ENCODE measurements at places on chromosomes 5 and 9.

- peak; percentile 77 for DNase-seq
These were observed 44.6 kb downstream of the STC2 start for GRCh38 chr5:173283318-173284288.

DNA sequence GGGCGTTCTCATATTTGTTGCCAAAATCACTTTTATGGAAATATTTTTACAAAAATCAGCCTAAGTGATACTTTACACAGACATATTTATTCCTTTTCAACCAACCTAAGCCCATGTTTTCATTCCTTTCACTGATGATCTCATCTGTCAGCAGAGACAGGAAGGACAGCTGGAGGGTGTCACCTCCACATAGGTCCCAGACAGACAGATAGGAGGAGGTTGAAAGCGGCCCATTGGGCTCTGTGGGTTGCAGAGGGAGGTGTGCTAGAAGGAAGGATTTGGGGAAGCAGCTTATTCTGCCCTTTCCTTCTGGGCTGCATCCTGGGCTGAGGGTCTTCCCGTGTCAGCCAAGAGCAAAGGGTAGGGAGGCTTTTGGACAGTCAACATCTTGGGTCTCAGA lies 26.0 kb upstream of the SEMA4D start:
- peak; percentile 42 for DNase-seq

DNA sequence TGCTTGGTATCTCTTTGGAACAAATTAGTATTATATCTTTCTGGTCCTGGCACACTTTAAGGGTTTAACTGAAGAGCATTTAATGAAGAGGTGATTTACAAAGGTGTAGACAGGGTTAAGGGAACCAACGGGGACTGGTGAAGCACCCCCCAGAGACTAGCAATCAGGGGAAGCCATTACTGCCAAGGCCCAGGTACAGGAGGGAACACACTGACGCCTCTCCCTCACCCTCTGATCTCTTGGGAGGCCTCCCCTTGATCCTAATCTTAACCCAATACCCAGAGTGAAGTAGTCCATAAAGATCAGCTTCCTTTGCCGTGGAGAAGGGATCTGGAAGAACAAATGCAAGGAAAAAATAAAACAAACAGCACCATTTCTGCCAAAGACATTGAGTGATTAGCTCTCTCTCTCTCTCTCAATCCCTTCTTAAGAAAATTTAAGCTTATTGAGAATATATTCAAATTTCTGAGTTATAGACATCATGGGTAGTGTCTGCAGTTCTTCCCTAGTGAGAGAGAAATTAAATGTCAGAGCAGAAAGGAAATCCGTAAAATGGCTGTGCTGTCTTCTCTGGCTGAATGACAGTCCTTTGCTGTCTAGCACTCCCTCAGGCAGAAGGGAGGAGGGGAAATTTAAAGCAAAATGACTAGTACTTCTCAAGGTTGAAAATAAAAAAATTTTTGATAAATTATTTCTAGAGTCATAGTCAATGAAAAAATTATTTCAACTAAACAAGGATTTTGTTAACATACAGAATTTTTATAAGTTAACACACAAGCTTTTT lies 20.0 kb downstream of the F2R start:
- no peak for DNase-seq

DNA sequence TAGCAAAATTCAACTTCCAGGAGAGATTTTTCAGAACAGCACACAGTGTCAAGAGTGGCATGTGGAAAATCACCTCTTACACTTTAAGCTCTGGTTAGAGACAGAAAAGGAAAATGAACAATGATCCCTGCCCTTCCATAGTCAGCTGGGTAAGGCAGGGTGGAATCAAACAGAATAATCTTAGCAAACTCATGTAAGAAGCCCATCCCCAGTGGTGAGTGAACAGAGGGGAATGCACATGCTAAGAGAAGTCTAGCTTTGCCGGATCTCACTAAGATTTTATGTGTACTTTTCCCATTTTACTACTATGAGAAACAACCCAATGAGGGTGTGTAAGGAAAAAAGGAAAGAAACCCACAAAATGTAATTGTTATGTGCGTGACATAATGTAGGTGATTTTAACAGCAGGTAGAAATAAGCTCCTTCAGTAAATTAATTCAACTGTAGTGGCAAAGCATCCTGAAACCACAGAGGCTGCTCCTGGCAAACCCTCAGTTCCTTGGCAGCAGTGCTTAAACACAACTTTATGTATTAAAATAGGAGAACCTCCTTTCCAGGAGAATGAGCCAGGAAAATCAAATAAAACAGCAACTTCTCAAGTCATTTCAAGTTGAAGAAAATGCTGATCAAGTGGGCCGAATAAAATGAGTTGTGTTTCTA lies 366.0 kb upstream of the TRPC7 start:
- no peak for DNase-seq

DNA sequence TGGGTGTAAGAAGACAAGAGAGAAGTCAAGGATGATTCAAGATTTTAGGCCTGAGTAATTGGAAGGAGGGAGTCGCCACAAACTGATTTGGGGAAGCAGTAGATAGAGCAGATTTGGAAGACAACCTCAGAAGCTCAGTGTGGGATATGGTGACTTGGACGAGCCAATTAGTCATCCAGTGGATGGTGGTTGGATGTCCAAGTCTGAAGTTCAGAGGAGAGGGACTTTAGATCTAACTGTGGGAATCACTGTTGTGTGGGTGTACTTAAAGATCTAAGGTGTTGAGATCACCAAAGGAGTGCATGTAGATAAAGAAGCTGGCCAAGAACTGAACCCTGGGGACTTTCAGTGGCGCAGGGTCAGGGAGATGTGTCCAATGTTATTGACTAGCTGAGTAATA lies 2.2 kb downstream of the IDNK start:
- DNase-seq: no peak

GRCh38 chr5:178589180-178590140 lies 733 bp downstream of the COL23A1 start:
- peak; percentile 75 for DNase-seq

- no peak for DNase-seq
These were observed 467.6 kb upstream of the ZNF608 start for GRCh38 chr5:125214080-125214479.

GRCh38 chr9:8430945-8431344 lies 631.4 kb upstream of the DMAC1 start:
- no peak for DNase-seq

DNA sequence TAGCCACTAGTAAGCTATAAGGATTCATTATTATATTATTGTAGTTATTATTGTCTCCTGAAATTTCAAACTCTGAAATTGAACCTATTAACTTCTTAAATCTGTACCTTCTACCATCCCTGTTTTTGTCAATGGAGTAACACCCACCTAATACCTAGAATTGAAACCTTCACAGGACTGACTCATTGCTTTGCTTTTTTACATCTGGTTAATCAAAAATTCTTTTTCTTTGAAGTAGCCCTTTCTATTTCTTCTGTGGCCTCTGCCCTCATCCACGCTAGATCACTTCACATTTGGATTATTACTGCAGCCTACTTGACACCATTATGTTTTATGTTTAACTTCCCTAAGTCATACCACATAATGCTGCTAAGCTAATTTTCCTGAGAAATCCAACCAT lies 35.6 kb downstream of the RBM27 start:
- no peak for DNase-seq

DNA sequence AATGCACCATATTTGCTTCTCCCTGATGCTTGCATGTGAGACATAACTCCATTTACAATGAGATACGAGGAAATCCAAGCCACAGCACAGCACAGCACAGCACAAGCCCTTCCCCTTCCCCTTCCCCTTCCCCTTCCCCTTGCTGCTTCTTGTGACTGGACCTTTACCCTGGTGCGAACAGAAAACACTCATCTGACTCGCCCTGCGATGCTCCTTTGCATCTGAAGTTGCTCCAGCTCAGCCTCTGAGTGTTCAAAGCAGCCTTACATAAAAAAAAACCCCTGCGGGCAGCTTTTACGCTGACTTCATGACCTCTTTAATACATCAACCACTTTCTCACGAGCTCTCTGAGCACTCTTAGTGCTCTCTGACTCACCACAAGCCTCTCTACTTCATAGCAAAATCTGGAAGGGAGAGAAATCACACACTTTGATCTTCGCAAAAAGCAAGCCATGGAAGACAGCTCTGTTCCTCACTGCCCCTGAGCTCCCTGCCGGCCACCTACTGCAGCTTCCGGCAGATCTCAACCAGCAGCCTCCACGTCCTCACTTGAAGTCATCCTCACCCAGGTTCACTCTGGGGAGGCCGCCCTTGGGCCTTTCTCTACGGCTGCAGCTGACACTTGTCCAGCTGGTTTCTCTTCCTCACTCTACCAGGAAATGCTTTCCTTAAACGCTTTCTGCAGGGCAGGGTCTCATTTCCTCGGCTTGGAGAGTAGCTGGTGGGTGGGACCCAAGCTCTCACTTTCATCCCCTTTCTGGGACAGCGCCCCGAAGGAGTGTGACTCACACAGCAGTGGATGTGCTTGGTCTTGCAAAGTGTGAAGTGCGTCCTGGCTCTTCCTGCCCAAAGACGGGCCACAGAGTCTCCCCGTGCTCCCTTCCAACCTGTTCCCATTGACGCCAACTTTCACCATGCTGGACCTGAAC lies 5.3 kb downstream of the SLC34A1 start:
- peak; percentile 82 for DNase-seq

GRCh38 chr9:107261106-107261505 lies 22.0 kb upstream of the RAD23B start:
- no peak for DNase-seq

GRCh38 chr5:11027660-11028059 lies 266.6 kb upstream of the DAP start:
- no peak for DNase-seq

DNA sequence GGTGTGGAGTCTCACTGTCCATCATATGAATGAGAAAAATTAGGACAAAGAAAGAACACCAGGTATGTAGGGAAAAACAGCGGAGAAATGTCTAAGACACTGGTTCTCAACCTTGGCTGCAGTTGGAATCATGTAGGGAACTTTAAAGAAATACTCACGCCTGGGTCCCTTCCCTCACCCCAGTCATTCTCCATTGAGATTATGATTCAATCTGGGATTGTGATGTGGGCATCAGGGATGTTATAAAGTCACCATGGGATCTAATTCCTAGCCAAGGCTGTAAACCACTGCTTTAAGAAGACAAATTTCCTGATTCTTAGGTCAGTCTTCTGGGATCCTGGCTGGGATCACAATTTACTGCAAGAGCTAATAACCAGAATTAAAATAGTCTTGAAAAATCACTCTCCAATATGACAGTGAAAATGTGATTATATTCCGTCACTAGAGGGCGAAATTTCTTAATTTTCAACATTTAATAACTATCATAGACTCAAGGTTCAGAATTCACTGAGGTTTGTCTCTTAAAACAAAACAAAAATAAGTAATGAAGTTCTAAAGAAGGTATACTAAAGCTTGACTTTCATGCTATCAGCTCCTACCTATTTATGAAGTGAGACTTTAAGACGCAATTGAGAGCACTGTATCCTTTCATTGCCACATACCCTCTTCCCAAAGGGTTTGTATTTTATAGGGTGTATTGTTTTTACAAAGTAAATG lies 60.5 kb downstream of the GLDC start:
- peak; percentile 43 for DNase-seq

DNA sequence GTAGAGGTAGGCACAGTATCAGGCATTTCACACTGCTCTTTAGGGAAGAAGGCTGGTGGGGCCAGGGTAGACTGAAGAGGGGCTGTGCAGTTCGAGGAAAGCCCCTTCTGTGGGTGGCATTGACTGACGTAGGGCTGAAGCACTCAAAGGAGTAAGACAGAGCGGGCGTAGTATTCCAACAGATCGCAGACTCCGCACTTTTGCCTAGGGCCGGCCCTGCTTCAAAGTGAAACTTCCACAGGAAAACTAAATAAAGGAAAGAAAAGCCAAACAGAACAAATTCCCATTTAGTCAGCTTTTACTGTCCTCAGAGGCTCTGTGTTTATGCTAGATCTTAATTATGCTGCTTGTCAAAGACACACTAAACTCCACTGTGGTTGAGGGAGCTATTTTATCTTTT lies 493.0 kb upstream of the WWC1 start:
- no peak for DNase-seq

DNA sequence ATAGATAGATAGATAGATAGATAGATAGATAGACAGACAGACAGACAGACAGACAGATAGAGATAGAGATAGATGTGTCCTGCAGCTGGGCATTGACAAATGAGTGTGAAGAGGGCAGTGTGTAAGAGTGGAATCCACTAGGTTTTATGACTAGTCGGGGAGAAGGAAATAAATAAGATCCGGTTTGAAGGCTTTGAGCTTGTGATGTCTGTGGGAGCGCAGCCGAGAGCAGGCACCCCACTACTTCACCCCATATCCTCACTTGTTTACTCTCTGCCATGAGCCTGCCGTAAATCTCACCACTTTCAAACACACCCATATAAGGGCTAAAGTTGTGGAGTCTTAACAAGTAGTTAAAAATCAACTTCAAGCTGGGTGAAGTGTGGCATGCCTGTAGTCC lies 1.4 kb upstream of the SUSD1 start:
- no peak for DNase-seq

- DNase-seq: no peak
These were observed 89.0 kb downstream of the NLN start for GRCh38 chr5:65811004-65811403.

DNA sequence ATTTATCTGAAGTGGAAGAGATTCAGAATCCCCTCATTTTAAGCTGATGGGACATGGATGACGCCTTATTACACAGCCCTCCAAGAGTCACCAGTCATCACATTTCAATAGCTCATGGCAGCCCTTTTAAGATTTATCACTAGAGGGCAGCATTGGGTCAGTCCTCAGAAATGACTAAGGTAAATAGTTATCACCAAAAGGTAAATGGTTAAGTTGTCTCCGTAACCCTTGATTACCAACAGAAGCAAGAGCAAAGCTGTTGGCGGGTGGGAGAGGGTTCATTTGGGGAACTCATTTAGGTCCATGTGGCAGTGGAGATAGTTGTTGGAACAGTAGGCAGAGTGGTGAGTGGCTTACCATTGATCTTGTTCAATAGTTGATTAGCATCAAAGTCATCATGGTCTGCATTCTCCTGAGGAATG lies 12.0 kb upstream of the C9 start:
- DNase-seq: peak; percentile 72

DNA sequence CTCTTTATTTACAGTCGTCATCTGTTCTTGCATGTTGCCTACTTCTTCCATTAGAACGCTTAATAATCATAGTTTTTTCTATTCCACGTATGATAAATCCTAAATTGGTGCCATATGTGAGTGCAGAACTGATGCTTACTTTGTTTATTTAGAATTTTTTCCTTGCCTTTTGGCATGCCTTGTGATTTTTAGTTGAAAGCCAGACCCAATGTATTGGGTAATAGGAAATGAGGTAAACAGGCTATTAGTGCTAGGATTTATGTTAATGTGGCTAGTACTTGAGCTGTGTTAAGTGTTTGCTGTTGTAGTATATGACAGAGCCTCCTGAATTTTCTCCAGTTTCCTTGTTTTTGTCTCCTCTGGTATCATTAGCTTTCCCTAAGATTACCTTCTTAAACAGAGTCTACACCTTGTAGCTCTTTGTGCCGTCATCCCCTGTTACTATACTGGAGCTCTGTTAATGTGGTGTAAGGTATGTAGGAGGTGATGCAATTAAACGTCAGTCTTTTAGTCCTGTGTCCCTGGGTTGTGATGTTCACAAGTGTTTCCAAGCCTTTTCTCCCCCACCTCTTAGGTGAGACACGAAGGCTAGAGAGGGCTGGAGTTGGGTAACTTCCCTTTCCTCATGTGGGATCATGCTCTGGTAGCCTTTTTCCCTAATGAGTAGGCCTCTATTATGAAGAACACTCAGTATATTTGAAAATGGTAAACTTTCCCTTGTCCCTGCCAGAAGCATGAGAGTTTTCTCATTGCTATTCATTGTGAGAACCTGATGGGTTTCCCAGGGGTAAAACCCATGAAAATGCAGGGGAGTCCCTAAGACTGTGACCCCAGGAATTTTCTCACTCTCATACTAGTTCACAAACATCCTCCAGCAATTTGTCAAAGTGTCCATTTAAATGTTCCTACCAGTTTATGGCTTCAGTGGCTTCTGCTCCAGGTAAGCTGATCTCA lies 21.2 kb downstream of the SPATA31D3 start:
- no peak for DNase-seq

GRCh38 chr5:68273717-68274409 lies 58.3 kb downstream of the PIK3R1 start:
- DNase-seq: no peak

Measured in lung microvascular endothelial cell (primary cell).